ENCODE measurements at places on chromosomes 4 and X.

GRCh38 chrX:2811271-2811670 lies 17.5 kb upstream of the GYG2 start:
- DNase-seq, result no peak

GRCh38 chr4:7754565-7755262 lies 184.9 kb downstream of the AFAP1 start:
- DNase-seq, result no peak

GRCh38 chr4:150862829-150863228 lies 152.3 kb downstream of the LRBA start:
- no peak for DNase-seq

DNA sequence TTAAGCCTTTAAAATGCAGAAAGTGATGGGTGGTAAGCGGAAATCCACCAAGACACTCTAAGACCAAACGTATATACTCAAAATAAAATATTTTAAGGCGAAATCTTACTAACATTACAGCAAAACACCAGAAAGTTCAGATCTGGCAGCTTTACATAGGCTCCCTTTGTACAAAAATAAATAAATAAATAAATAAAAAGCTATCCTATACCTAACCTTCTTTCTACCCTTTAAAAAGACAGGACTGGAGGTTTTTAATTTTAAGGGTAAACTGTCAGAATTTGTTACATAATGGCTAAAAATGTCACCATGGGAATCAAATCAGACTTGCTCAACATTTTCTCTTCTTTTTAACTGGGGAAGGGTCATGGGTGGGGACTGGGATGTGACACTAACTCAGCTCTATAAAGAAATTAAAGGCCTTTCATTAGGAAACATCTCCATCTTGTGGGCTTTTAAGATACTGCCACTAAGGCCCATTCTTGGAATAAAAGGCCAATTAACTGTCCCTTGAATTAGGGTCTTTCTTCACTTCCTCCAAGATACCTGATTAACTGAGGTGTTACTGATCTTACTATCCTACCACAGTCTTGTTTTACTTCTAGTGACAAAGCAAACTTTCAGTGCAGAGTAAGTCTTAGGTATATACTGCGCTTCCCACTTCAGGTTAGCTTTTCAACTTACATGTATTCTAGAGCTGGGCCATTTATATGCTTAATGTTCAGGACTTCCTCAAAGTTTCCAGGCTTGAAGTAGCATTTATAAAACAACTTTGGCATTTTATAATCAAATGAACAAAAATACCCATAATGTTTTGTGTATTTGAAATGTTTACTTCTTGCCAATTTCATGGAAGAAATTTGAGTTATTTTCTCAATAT lies 13.3 kb downstream of the HNRNPD start:
- DNase-seq, result peak; percentile 19

DNA sequence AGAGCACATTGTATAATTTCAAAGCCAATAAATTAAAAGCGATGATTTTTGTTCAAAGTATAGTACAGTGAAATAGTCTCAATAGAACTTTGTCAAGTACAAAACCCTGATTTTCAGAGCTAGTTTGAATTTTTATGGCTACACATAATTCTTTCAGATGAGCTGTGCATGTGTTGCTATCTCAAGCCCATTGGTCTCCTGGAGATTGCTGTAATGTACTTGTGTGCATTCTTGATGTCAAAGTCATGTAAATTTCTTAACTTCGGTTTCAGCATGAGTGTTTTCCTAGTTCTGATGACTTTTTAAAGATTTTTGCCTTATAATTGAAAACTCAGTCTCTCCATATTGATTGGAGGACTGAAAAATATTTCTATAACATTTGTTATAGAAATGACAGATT lies 200.8 kb downstream of the CEP135 start:
- DNase-seq, result no peak

DNA sequence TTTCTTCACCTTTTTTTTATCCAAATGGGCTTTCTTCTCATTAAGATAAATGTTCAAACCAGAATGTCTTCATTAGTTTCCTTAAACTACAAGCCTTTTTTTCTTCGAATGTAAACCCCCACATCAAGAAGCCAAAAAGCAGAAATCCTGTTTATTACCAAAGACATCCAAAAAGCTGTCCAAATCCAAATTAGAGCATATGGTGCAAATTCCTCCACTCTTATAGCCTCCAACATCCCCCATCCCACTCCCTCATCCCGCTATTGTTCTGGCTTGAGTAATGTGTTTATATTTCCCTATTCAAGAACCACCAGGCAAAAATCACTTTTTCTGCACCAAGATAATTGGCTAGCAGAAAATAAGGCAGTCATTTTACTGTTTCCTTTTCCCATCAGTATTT lies 315.1 kb upstream of the ADGRL3 start:
- DNase-seq, result no peak
